WTC11 (cell line): ENCODE measurements at places on chromosomes 12 and 14.
A peak's percentile ranks its signal among the peaks of the same experiment; 100 is the strongest.

DNA sequence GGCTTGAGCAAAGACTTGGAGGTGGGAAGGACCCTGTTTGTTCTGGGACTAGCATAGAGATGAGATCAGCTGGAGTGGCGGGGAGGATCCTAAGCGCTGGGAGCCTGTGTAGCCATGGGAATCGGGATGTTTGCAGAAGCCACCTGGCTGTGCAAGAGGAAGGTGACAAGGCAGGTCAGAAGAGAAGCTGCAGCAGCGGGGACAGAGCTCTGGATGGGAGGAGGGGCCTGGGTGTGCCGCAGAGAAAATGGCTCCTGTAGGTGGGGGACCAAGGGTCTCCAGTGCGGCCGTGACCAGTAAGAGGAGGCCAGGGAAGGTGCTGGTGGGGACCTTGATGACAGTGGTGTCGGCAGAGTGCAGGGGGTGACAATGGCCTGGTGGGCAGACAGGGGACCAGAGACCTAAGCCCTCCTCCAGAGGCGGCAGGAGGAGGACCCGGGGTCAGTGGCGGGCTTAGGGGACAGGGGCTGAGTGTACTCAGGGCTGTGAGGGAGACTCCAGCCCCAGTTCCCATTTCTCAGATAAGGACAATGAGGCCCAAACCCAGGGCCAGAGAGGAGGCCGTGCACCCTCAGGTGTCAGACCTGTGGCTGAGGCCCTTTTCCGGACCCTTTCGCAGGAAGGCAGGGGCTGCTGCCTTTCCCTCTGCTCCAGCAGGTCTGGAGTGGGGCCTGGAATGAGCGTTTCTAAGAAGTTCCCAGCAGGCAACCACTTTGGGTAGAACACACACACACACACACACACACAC is 206.6 kb upstream of the RTL1 start:
- DNase-seq, result no peak

GRCh38 chr12:123263196-123263817 is 8.3 kb downstream of the CDK2AP1 start:
- DNase-seq, result no peak

- peak; percentile 82 for DNase-seq
Observed at GRCh38 chr12:69932676-69933552, 107.9 kb downstream of the MYRFL start.

DNA sequence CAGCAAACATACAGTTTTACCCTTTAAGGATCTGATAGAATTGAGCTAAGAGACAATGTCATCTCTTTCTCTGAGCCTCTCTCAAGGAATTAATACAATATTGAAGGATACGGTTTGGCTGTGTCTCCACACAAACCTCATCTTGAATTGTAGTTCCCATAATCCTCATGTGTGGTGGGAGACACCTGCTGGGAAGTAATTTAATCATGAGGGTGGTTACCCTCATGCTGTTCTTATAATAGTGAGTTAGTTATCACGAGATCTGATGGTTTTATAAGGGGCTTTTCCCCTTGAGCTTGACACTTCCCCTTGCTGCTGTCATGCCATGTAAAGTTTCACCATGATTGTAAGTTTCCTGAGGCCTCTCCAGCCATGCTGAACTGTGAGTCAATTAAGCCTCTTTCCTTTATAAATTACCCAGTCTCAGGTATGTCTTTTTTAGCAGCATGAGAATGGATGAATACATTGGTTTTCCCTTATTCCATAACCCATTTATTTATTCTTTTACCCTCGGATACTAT is 47.6 kb downstream of the TMEM30B start:
- DNase-seq, result no peak
